ENCODE measurements at places on chromosomes 12 and 14.

DNA sequence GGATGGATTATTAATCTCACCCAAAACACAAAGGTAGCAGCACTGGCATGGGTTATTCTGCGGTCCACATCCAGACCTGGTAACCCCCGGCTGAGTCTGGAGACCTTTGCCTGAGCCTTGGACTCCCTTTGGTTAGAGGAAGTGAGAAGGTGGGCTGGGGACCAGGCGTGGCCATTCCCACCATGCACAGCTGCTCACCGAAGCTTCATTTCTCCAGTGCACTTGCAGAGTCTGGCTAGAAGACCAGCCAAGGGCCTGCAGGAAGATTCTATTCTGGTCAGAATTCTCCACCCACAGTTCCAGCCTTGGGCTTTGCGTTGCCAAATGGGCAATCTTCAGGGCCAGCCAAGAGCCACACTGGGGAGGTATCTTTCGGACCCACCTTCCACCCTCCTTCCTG is 73.0 kb downstream of the LGMN start:
- DNase-seq, result no peak

- peak; percentile 8 for DNase-seq
Measured at GRCh38 chr12:67161322-67161918, 107.7 kb upstream of the CAND1 start.

GRCh38 chr12:30357766-30358490 is 337.7 kb downstream of the IPO8 start:
- no peak for DNase-seq

GRCh38 chr14:69285661-69286255 is 25.8 kb downstream of the GALNT16 start:
- DNase-seq, result no peak

DNA sequence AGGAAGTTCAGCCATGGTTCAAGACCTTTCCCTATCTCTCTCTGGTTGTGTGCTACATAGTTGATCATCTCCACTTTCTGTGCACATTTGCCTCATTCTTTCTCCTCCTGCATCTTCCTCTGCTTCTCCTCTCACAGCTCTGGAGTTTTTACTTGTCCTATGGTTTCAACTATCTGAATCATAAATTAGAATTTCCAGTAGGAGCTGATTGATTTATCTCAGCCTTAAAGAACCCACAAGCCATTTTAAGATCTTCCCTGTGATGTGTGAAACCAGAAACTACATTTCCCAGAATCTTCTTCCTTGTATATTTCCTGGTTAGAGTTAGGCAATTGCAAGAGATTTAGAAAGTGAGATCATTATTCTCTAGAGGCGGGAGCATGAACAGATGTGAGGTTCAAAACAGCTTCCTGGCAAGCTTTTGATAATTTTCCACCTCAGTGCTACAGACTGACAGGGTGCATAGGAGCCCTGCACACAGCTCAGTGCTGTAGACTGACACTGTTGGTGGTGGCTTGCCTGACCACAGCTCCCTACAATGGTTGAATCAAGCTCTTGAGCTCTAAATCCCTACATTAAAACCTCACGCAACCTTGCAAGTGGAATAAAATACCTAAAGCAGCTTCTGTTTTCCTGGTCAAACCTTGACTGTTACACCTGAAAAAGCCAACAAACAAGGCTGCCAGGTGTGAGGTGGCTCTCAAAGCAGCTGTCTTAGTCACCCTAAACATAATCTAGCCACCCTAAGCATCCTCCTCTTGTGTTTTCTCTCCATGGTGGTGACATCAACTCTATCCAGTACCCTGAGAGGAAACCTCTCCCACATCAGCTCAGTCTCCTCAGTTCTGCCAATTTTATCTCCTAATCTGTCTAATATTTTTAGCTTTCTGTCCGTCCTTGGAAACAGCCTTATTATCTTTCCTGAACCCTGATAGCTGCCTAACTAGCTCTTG is 21.5 kb upstream of the IFNG start:
- DNase-seq, result no peak

- no peak for DNase-seq
Measured at GRCh38 chr12:10365696-10366405, 24.0 kb downstream of the KLRK1 start.

All from AG09319 (cell line).